ENCODE measurements at places on chromosomes 2 and 18.

DNA sequence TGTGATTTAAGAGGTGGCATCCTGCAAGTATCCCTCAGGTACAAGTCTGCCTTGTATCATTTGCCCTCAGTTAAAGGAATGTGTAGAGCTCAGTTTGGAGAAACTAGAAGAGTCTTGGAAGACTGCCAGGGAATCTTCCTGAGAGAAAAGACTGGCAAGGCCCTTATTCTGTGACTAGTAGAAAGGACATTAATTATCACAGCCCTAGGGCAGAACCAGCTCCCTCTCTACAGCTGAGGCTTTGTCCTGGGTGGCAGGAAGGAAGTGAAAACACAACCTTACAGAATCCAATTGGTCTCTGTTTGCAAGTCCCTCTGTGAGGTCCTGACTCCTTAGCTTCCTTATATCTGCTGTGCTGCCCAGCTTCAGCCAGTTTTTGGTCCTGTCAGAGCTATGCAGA is 385.9 kb upstream of the CYRIA start:
- DNase-seq, result no peak

- DNase-seq, result no peak
Measured at GRCh38 chr2:157748371-157749142, 119.9 kb upstream of the ACVR1C start.

GRCh38 chr2:215370112-215370965 is 58.5 kb downstream of the ATIC start:
- no peak for DNase-seq

GRCh38 chr2:185947722-185948121 is 209.1 kb downstream of the FSIP2 start:
- no peak for DNase-seq

DNA sequence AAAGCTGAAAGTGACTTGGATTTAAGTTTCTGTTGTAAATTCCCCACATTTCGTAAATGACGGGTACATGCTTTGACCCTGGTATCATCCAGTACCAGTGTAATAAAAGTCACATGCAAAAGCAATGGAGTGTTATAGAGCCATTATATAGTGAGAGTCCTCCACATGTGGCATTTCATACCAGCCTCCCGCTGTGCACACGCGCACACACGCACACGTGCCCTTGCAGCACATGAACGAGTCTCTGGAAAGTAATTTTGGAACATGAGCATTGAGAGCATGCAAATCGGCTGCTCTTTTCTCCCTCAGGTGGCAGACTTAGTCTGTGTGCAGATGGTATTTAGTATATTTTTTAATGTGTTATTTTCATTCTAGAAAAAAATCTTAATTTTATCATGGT is 198.1 kb downstream of the ZNF407 start:
- DNase-seq, result no peak

DNA sequence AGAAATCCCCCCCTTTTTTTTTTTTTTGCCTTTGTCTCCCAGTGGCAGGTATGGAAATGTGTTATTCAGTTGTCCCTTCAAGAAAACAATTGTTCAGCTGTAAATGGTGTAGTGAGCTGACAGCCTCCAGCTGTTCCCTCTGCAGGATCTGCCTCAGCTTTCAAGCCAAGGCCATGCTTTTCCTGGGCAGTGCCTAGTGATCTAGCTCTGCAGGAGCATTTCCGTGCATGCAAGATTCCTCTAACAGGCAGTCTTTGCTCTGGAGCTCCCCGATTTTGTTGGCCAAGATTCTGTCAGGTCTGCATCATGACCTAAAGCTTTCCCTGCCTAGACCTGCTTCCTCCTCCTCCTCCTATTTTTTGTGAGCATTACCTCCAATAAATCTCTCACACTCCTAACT is 300.7 kb upstream of the UBE2E3 start:
- DNase-seq, result no peak
